ENCODE measurements at places on chromosomes 11 and 22.

GRCh38 chr22:24153959-24154358, 27.3 kb upstream of the SUSD2 start:
- no peak for DNase-seq

DNA sequence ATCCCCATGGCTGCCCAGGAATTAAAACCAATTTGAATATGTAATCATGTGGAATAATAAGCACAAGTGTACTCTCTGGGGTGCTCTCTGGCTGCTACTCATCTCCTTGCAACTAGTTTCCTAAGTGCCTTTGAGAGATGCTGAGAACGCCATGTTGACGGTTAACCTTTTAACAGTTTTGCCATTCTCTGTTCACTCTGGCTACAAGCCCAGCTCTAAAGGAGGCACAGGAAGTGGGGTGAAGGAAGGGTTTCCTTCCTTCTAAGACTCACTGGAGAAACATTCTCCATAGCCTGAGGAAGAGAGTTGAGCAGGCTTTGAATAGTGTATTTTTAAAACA, 122.0 kb upstream of the ZC3H12C start:
- no peak for DNase-seq

GRCh38 chr22:45838305-45838887, 138.6 kb downstream of the WNT7B start:
- DNase-seq = no peak

DNA sequence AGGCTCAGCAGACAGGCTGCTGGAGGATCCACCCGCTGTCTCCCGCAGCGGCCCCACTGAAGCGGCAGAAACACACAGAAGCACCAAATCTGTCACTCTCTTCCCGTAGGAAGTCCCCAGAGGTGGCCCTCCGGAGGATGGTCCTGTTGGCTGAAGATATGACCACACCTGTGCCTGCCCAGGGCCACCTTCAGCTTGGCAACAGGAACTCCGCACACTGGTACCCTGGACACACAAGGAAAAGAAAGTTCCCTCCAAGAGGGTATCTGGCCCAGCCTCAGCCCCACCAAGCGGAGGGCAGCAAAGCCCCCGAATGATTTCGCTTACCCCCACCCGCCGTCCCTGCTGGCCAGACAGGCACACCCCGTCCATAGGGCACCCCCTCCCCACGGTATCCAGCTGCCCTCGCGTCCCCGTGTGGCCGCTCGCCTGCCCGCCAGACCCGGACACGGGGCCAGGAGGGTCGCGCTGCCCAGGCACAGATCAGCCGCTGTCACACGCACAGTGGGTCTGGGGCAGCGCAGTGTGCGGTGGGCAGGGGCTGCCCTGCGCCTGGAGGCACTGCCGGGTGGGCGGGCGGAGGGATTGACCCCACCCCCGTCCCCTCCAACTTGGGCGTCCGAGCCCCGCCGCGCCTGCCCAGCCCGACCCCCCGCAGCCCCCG, 7.0 kb downstream of the RASSF7 start:
- DNase-seq = peak; percentile 46

GRCh38 chr22:42830161-42830560, 26.9 kb downstream of the ARFGAP3 start:
- no peak for DNase-seq

DNA sequence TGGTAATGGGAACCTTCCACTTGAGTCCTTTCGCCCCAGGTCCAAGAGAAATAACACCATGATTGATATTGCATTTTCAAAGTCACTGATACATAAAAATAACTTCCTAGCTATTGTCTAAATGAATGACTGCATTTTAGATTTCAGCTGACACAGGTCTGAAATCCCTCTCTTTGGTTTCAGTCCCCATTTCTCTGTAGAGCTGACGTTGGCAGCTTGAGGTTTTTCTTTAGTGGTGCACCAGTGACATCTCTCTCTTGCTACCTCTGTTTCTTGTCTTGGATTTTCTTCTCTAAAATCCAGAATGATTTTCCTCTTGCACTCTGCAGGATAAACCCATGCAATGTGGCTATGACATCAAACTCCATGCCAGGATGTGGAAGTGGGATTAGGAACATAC, 31.7 kb upstream of the SORL1 start:
- no peak for DNase-seq

DNA sequence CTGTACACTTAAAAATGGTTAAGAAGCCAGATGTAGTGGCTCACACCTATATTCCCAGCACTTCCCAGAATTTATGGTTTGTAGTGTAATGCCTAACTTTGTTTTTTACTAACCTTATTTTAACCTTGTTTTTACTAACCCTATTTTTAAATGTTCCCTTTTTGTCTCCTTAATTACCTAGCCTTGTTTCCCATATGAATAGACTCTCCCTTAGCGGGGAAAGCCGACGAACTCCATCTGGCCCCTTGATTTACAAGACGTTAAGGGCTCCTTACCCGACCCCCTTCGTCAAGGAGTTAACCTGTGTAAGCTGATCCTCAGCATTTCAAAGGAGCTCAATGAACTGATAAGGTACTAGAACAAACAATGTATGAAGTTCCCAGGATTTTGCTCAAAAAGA, 17.1 kb downstream of the APOBEC3H start:
- no peak for DNase-seq

Data from HuH-7 (cell line).